IPS DF 6.9 (cell line): ENCODE measurements at places on chromosomes 2 and 18.

DNA sequence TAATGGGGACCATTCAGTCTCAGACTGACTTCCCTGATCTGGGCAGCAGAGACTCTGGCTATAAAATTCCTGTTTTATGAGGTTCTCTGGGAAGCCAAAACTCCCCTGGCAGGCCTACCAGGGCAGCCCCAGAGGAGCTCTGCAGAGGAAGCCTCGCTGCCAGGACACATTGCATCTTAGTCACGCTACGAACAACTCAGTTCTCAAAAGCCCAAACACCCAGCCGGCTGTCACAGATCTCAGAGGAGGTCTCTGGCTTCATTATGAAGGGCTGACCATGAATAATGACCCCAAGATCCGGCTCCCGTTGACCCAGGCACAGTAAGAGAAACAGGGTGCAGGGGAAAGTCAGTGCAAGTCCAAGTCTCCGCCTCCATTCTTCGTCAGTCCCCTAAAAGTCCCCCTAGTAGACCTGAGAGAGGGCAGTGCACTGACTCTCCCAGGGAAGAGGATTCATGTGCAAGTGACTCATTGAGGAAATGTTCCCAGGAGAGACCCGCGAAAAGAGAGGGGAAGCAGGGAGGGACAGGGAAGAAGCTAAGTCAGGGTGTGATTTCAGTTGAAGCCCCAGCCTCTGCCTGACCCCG lies 212.3 kb downstream of the CYP26B1 start:
- DNase-seq: no peak

GRCh38 chr18:6650127-6650507 lies 79.4 kb upstream of the ARHGAP28 start:
- no peak for DNase-seq

- DNase-seq: no peak
Measured at GRCh38 chr18:78501251-78501650, 478.4 kb upstream of the SALL3 start.

DNA sequence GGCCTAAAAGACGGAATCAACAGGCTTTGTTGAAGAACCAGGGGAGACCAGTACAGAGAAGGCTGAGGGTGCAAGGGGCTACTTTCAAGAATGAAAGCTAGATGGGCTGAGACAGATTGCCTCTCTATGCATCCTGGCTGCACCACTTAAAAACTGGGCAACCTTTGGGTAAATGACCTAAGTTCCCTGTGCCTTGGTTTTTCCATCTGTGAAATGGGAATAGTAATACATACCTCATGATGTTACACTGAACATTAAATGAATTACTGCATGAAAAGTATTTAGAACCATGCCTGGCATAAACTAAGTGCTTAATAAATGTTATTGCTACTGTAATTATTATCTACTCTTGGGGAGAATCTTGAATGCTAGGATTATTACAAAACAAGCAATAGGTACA lies 106.5 kb downstream of the PRKCE start:
- DNase-seq: no peak

DNA sequence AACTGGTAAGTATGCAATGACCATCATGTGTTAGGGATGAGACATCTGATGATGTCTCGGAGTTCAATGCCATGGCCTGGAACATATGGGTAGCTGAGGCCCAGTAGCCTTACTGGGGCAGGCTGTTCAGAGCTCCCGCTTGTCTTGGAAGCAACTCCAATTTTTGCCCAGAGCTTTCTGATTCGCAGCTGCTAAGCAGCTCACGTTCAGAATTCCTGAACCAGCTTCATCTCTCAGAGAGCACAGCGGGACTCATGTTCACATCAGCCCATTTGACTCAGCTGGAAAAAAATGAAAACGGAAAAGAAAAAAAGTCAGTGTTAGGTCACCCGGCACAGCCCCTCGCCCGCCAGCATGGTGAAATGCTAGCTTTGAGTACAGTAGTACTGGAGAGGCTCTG lies 16.8 kb upstream of the LRATD1 start:
- DNase-seq: no peak

- DNase-seq: no peak
Measured at GRCh38 chr2:145086910-145087309, 567.0 kb upstream of the ZEB2 start.

DNA sequence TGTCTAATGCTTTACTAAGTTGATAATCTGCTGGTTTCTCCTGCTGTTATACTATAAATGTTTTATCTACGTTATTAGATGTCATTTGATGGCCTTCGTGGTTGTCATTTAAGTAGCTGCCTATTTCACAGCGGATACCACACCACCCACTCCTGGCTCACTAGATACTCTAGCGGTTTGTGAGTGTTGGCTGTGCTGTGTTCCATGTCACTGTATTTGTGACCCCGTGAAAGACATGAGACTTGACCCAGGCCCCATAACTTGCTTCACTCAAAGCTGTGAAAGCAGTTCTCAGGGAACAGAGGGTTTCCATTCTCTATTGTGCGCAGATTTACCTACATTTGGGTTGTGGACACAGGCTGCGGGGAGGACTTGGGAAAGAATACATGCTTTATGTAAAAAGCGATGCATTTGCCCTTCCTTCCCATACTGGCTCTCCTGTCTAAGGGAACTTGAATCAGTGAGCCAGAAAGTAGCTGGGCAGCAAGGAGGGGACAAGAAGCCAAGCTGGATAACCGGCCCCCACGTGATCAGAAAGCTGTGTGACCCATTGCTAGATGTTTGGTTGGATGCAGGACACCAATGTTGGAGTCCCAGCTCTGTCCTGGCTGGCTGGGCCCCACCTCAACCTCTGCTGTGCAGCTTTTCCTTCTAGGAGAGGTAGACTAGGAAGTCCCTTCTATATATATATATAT lies 52.2 kb downstream of the PLB1 start:
- DNase-seq: no peak

DNA sequence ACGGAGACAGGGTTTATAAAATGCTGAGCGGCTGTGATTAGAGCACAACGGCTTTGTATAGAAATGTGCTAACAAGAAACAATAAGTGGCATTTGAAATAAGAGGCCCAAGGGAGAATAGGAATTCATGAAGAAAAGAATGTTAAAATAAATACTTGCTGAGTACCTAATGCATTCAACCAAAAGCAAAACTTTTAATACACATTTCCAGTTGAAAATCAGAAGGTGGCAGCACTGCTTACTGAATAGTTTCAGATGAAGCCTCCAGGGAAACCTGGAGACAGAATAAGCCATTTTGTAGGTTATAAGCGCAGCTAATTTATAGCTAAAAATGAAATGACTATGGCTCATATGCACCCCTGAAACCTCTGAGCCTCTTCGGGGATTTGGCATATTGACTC lies 286.6 kb downstream of the DPP10 start:
- DNase-seq: no peak

- no peak for DNase-seq
Measured at GRCh38 chr2:38850045-38850444, 25.7 kb downstream of the DHX57 start.

- no peak for DNase-seq
Measured at GRCh38 chr2:9549420-9549819, 6.2 kb downstream of the ADAM17 start.

GRCh38 chr2:138504546-138505235 lies 3.1 kb downstream of the SPOPL start:
- no peak for DNase-seq

GRCh38 chr18:34978953-34979608 lies 62.1 kb upstream of the MAPRE2 start:
- no peak for DNase-seq

GRCh38 chr2:18784245-18784644 lies 194.9 kb upstream of the NT5C1B start:
- no peak for DNase-seq
